ENCODE measurements at places on chromosomes 2 and 18. TPM values are rescaled to one million over a fixed set of nuclear protein-coding genes. Genes with fewer than 3 reads are reported as not detected.

The MFSD2B gene
- 0.47 TPM for total RNA-seq

The CD226 gene
- 20.1 TPM for total RNA-seq

The MC4R gene
- total RNA-seq: not detected

The MGAT4A gene
- total RNA-seq: 226 TPM

The CYTIP gene
- 430 TPM for total RNA-seq

The PAIP2B gene
- 1.8 TPM for total RNA-seq

The NTSR2 gene
- not detected for total RNA-seq

The MEIS1 gene
- total RNA-seq: not detected

The TIMM21 gene
- 20.2 TPM for total RNA-seq

All from CD8-positive, alpha-beta T cell (primary cell).